ENCODE measurements at places on chromosomes 3 and 15.

- peak; percentile 24 for DNase-seq
Observed at GRCh38 chr3:134197681-134198261, 52.9 kb downstream of the RYK start.

DNA sequence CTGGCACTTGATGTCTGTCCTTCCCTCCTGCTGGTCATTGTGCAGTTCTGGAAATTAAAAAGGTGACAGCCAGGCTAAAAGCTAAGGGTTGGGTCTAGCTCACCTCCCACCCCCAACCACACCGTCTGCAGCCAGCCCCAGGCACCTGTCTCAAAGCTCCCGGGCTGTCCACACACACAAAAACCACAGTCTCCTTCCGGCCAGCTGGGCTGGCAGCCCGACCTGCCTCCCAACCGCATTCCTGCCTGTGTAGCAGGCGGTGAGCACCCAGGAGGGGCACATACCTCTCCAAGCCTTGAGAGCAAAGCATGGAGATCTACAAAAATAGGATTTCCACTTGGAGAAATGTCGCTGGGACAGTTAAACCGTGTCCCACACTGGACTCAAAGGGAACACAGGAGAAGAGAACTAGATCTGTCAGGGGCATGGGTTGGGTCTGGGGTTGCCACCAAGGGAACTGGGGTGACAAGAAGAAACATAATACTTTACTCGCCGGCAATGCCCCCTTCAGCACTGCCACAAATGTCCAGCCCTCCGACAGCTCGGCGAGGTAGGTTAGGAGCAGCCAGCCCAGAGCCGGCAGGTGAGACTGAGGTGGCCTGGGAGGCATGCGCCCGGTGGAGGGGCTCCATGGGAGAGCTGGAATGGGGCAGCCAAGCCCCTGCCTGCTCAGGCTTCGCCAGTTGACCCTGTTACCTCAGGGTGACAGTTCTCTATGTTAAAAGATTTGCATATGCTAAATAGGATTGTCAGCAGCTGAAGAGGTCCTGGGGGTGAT is 52.2 kb downstream of the EXOG start:
- no peak for DNase-seq

- DNase-seq = no peak
Observed at GRCh38 chr15:65884511-65884910, 15.2 kb downstream of the RAB11A start.

- DNase-seq = no peak
Observed at GRCh38 chr3:9247941-9248521, 1.4 kb downstream of the SRGAP3 start.

DNA sequence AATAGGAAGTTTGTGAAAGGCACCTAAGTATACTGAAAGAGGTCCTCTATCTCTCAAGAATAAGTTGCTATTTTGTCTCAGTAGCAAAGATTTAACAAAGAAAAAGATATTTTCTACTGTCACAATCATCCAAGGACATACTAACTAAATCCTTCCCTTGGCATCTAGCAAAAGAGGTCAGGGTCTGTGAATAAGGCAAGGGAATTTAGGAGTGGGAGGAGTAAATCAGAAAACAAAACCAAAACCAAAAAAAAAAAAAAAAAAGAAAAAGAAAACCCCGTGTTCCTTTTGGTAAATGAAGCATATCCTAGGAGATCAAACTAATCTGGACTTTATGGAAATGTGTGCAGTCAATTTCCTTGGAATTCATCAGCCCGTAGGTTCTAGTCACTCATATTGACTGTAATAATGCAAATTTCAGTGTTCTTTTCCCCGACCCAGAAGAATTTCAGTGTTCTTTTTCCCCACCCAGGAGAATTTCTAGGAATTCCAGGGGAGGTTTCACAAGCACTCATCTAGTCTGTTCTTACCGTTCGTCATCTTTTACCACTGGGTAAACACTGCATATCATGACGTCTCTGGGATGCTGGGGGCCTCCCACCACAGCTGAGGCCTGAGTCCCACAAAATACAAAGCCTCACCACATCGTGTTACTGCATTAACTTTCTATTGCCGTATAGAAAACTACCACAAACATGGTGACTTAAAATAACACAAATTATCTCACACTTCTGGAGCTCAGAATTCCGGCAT is 113.8 kb upstream of the CCDC54 start:
- DNase-seq = no peak

GRCh38 chr3:106245400-106245799 is 376.6 kb upstream of the CBLB start:
- DNase-seq = no peak

- DNase-seq = no peak
Observed at GRCh38 chr15:81098861-81099651, 35.0 kb upstream of the CFAP161 start.

GRCh38 chr15:29008846-29009245 is 123.1 kb downstream of the APBA2 start:
- DNase-seq = no peak

Measured in AG04449 (cell line).